ENCODE measurements at places on chromosomes 7 and 10.

- DNase-seq = no peak
Measured at GRCh38 chr7:7618410-7618809, 22.1 kb upstream of the UMAD1 start.

DNA sequence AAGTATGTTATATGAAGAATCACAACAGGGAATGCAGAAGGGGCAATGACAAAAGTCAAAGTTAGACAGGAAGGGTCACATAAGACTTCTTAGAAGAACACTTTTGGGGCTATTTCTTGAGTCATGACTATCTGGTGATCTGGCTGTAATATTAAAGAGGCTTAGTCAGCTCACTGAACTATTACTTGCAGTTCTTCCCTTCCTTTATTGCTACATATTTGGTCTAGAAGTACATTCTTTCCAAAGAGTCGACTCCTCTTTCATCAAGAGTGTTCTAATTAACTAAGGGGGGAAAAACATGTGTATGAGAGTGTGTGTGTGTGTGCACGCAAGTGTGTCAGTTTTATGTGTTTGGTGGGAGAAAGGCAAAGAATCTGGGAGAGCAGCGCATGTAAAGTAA lies 247.3 kb upstream of the LRRTM3 start:
- no peak for DNase-seq

GRCh38 chr10:62817121-62817765 lies 1.1 kb upstream of the EGR2 start:
- DNase-seq = peak; percentile 46

DNA sequence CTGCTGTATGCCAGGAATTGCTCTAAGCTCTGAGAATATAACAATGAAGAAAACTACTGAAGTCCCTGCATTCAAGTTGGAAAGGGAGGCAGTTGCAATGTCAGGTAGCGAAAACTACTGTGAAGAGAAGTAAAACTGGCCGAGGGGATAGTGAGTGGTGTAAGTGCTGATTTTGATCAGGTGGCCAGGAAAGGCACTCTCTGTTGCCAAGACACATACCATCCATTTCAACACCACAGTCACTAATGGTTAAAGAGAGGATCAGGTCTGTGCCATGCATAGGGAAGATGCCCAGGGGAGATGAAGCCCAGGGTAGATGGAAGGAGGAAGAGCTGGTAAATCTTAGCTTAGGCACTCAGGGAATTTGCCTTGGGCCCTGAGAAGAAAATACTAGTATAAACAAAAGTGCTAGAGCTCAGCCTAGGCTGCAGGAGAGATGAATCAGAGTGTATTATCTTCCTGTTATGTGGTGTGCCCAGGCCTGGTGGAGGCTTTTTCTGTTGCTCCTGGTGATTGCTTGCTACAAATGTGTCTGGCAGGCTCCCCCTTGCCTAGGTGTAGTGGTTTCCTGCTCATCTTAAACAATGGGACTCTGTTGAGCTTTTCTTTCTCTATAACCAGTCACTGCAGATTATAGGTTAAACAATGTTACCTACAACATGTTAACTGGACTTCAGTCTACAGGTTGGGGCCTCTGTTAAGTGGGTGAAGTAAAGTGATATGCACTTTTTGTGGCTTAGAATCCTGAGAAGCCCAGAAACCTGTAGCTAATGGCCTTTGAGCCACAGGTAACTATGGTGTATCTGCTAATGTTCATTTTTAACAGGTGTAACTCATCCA lies 125.5 kb downstream of the LRRC4 start:
- DNase-seq = no peak

GRCh38 chr10:69508738-69509340 lies 57.6 kb downstream of the TSPAN15 start:
- DNase-seq = no peak

DNA sequence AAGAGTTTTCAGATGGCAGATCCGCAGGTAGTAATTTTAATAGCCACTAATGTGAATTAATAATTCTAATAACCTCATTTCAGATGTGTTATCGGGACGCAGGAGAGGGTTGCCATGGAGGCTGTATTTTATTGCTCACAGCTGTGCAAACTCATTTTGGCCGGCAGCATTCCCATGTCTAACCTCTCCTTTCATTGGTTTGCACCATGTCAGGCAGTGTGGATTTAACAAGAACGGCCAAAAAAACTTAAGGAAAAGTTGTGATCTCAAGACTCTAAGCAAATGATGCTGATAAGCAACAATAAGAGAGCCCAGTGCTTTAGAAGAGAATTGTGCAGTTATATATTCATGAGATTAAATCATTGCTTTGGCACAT lies 88.7 kb upstream of the NRP1 start:
- no peak for DNase-seq

DNA sequence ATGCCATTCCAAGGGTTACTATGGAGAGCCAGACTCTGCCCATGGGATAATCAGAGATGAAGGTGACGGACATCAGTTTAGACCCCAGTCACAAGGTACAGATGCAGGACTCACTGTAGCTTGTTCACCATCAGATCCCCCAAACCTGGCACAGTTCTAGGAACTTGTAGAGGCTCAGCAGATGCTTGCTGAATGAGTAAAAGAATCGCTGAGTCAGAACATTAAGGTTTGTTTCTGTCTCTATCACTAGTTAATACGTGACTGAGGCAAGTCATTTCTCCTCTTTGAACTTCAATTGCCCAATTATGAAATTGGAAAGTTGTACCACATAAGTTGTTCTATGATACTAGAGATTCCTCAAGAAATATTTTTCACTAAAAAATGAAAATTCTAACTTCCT lies 65.1 kb downstream of the PPP1R3C start:
- no peak for DNase-seq

GRCh38 chr7:100079024-100079560 lies 2.4 kb downstream of the ZNF3 start:
- no peak for DNase-seq

DNA sequence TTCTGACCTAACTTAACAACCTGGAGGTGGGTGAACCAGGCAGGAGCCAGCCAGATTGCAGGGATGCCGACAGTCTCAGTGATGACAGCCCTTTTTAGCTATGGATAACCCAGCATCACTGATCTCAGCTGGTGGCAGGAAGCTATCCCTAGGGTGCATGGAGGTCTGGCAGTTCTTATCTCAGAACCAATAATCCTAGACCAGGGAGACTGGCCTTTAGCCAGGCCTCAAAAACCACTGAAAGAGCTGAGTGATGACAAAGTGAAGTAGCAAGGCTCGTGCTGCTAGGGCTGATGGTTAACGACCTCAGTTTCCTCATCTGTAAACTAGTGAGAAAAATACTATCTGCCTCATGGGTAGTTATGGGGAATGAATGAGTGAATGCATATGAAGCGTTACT lies 112.5 kb downstream of the RALA start:
- DNase-seq = no peak

DNA sequence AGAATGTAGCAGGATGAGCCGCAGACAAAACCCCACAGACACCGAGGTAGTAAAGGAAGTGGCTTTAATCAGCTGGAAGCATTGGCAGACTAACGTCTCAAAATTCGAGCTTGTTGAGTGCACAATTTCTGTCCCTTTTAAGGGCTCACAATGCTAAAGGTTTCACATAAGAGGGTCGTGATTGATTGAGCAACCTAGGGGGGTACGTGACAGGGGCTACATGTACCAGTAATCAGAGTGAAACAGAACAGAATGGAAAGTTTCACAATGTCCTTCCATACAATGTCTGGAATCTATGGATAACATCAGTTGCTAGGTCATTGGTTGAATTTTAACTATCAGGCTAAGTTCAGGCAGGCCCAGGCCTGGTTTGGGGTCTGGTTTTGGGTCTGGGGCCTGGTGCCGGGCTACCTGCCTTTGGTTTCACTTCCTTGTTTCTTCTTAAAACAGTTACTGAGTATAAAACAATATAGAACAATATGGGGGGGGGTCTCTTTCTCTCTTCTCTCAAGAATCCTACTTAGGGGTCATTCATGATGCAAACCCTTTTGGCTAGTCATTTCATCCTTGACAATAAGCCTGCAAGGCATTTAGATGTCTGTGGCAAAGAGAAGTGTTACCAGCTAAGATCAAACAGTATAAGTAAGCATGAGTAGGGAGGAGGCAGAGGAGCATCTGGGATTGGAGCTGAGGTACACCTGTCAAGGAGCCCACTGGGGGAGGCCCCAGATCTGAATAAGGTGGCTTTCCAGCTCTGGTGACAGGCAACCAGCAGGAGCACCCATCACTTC lies 364.1 kb downstream of the TNS3 start:
- DNase-seq = no peak

GRCh38 chr7:144670218-144670617 lies 165.6 kb downstream of the TPK1 start:
- DNase-seq = no peak

DNA sequence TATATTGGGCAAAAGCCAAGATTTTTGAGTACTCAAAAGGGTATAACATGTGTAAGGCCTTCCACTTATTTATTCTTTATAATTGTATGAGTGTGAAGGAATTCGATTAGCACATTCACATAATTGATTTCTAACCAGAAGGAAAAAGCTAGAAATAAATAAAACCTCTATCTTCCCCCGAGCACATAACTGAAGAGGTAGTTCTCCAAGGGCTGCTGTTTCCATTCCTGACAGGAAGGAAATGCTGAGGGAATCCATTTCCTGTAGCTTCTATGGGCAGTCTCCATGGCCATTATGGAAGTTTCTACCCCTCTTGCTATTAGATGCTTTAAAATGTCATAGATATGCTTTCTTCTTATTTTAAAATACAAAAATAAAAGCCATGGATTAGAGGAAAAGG lies 70.5 kb upstream of the ABCB5 start:
- no peak for DNase-seq

DNA sequence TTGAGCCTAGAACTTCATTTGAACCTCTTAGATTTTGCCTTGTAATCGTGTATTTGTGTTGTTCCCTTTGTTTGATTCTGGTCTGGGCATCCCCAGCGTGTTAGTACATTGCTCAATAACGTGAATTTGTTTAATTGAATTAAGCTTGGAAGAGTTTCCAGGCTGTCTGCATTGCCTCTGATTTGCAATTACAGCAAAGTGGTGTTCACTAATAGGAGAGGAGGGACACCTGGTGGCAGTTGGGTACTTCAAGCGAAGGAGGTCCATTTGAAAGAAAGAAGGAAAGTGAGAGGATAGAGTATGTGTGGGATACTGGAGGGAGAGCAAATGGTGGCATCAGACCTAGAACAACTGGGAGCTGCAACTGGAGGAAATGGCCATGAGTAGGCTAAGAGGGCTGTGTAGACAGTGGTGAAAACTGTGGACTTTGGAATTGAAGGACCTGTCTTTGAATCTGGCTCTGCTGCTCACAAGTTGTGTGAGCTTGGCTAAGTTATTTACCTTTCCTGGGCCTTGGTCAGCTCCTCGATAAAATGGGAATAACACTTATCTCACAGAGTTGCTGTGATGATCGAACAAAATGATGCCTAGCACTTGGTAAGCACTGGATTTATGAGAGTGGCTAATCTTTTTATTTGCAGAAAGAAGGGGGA lies 15.1 kb downstream of the LSMEM1 start:
- peak; percentile 23 for DNase-seq

GRCh38 chr10:49745756-49746155 lies 16.4 kb downstream of the OGDHL start:
- DNase-seq = no peak

DNA sequence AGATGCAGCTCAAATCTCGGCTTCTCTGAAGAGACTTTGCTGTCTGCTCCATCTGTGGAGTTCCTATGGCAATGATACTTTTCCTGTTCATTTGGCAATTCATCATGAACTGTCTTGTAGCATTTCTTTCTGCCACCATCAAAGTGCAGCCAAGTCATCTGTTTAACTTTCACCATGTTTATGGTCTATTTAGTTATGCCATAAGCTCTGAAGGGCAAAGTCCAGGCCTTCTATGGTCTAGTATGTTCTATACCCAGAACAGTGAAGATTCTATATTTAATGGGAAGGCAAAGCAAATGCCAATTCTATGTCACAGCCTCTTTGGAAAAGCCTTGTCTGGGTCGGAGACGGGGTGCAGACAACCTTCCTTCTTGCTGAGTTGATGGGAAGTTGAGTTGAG lies 472.6 kb downstream of the PLXNA4 start:
- no peak for DNase-seq

DNA sequence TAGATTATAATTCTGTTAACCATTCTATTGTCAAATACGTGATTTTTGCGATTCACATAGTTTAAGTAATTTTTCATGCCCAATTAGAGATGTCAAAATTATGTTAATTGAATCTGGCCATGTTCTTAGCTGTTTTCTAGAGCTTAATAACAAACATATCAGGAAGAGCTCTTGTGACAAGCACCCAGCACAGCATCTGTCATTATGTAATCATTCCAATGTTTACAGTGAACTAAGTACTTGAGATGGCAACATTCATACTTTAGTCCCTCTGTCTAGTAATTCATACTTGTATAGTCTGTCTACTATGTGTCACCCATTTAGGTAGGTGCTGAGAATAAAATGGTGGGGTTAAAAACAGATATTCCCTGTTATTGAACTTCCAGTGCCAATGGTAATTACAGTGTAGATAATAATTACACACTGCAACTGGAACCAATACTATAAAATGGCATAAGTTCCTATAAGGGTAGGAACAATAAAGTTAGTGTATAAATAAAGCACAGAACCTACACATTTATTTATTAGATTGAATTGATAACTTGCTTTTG lies 55.2 kb downstream of the ZEB1 start:
- no peak for DNase-seq

GRCh38 chr7:75988568-75989499 lies 5.6 kb downstream of the TMEM120A start:
- no peak for DNase-seq

DNA sequence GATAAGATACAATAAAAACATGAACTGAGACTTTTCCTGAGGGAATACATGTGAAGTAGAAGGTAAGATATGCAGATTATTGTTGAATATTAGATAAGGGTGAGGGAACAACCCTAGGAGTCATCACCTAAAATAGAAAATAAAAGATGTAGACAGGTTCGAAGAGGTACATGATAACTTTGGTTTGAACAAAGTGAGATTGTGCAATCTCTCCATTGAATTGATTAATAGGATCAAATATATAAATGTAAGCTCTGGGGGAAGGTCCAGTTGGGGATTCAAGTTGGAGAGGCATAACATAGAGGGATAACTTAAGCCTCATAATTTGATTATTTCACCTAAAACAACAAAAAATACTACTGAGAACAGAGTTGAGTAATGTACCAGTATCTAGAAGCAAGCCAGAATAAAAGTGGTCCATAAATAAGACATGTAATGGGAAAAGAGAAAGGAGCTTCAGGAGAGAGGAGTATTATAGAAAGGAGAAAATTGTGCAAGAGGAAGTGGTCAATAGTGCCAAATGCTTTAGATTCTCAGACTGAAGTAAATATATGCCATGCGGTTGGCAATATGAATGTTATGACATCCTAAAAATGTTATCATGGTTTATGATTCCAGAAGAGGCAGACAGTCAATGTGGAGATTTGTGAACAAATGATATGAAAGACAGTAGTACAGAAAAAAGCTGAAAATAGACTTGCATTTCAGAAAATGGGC lies 282.3 kb upstream of the CHRM2 start:
- DNase-seq = no peak

GRCh38 chr10:7363700-7364099 lies 47.1 kb downstream of the SFMBT2 start:
- no peak for DNase-seq

GRCh38 chr10:1166828-1167275 lies 110.7 kb downstream of the WDR37 start:
- DNase-seq = no peak
